MG63 (cell line): ENCODE measurements at places on chromosomes 7 and 10. TPM values are rescaled to one million over a fixed set of nuclear protein-coding genes. Genes with fewer than 3 reads are reported as not detected.

DNA sequence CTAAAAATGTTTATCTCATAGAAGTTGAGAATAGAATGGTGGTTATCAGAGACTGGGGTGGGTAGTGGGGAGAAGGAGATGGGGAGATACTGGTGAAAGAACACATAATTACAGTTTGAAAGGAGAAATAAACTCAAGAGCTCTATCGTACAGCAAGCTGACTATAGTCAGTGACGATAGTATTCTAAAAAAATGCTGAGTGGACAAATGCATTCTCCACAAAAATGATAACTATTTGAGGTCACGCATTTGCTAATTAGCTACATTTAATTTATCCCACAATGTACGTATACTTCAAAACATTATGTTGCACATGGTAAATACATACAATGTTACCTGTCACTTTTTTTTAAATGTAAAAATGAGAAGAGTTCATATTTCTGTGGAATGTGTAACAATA is 507.7 kb downstream of the CALN1 start:
- DNase-seq: no peak

GRCh38 chr7:127844707-127845331 is 186.4 kb downstream of the LRRC4 start:
- peak; percentile 66 for DNase-seq

The AKR1E2 gene
- total RNA-seq: 0.37 and 1.2 TPM in 2 replicates

The FOXI2 gene
- not detected in 2 replicates for total RNA-seq

DNA sequence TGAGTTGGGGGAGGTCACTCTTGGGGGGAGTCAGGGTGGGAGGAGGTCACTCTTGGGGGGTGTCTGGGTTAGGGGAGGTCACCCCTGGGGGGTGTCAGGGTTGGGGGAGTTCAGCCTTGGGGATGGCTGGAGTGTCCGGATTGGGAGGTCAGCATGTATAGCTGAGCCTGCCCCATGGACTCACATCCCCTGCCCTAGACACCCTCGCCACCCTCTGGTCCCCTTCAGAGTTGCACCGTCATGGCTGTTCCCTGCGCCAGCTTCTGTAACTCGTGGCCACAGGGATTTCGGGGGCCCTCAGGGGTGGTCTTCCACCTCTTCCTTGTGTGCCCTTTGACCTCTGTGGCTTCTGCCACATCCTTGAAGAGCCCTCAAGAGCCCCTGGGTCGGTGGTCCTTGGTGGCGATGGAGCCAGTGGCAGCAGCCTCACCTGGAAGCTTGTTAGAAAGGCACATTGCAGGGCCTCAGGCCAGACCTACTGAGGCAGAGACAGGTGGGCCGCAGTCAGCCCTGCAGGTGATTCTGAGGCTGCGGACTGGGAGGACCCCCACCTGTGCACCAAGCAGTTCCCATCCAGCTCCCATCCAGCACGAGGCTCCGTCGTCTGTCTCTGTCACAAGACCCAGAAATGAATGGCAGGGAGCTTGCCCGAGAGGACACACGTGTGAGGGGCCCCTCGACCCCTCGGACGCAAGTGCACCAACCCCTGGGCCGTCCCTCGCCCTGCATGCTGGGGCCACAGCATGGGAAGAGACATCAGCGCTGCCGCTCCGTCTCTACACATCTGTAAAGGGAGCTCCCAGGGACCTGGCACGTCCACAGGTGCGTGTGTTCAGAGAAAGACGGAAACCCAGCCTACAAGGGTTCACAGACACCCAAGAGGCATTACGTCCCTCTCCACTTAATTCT is 44.7 kb upstream of the SUN1 start:
- DNase-seq: no peak

The OR9A2 gene
- total RNA-seq: not detected in 2 replicates

DNA sequence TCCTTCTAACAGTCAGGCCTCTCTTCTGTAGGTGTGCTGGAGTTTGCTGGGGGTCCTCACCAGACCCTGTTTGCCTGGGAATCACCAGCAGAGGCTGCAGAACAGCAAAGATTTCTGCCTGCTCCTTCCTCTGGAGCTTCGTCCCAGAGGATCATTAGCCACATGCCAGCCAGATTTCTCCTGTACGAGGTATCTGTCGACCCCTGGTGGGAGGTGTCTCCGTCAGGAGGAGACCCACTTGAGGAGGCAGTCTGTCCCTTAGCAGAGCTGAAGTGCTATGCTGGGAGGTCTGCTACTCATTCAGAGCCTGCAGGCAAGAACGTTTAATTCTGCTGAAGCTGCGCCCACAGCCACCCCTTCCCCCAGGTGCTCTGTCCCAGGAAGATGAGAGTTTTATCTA is 611.1 kb upstream of the COBL start:
- DNase-seq: no peak
